ENCODE measurements at places on chromosomes 13 and 19.

GRCh38 chr19:55418185-55418584, 10.6 kb upstream of the UBE2S start:
- DNase-seq: no peak

GRCh38 chr13:41383386-41383785, 72.3 kb downstream of the NAA16 start:
- DNase-seq: no peak

GRCh38 chr19:5805462-5806132, 730 bp downstream of the NRTN start:
- DNase-seq: peak; percentile 93

GRCh38 chr19:41705393-41706174, 2.8 kb upstream of the CEACAM5 start:
- no peak for DNase-seq

Measured in lower leg skin (tissue), 4 donors.